T-helper 1 cell treated with Interleukin-12 subunit alpha and Interleukin-12 subunit beta and Interleukin-4 antibody, amounts not matched to agents 30 ng/mL and 1 ng/mL, for 36 hours (primary cell): ENCODE measurements at places on chromosomes 1 and 21. TPM values are rescaled to one million over a fixed set of nuclear protein-coding genes. Genes with fewer than 3 reads are reported as not detected.

ASPM gene
- total RNA-seq = 49.0 and 49.2 TPM in 2 replicates

ZDHHC18 gene
- total RNA-seq = 87.9 and 89.0 TPM in 2 replicates

UBXN11 gene
- total RNA-seq = 30.6 and 33.8 TPM in 2 replicates

LAMC2 gene
- 2.1 TPM in 2 replicates for total RNA-seq

NEXN gene
- 0.73 and 1.3 TPM in 2 replicates for total RNA-seq

FAM72C gene
- total RNA-seq = 10.2 and 11.0 TPM in 2 replicates

PPIAL4G gene
- 0.56 and 1.0 TPM in 2 replicates for total RNA-seq

RORC gene
- total RNA-seq = 1.5 and 1.9 TPM in 2 replicates

CCDC28B gene
- 31.7 and 33.2 TPM in 2 replicates for total RNA-seq

UBL4B gene
- total RNA-seq = not detected in 2 replicates

NBPF6 gene
- total RNA-seq = 0.39 and 0.46 TPM in 2 replicates

RAVER2 gene
- total RNA-seq = 0.34 and 0.42 TPM in 2 replicates

HES3 gene
- total RNA-seq = not detected in 2 replicates

GJB4 gene
- not detected in 2 replicates for total RNA-seq

ZNF648 gene
- not detected in 2 replicates for total RNA-seq

C1orf185 gene
- not detected in 2 replicates for total RNA-seq

SIM2 gene
- 0.22 and 0.44 TPM in 2 replicates for total RNA-seq

HSF2BP gene
- 0.44 and 0.71 TPM in 2 replicates for total RNA-seq

TESK2 gene
- total RNA-seq = 2.8 and 3.2 TPM in 2 replicates

BLACAT1 gene
- total RNA-seq = 0.51 and 0.68 TPM in 2 replicates

CIART gene
- 1.1 and 1.5 TPM in 2 replicates for total RNA-seq

KCNJ6 gene
- not detected in 2 replicates for total RNA-seq
